ENCODE measurements at places on chromosomes 11 and 22.

GRCh38 chr11:115169251-115169650 lies 335.0 kb downstream of the CADM1 start:
- DNase-seq: no peak

- peak; percentile 87 for DNase-seq
Observed at GRCh38 chr22:38271927-38272372, 860 bp downstream of the TMEM184B start.

DNA sequence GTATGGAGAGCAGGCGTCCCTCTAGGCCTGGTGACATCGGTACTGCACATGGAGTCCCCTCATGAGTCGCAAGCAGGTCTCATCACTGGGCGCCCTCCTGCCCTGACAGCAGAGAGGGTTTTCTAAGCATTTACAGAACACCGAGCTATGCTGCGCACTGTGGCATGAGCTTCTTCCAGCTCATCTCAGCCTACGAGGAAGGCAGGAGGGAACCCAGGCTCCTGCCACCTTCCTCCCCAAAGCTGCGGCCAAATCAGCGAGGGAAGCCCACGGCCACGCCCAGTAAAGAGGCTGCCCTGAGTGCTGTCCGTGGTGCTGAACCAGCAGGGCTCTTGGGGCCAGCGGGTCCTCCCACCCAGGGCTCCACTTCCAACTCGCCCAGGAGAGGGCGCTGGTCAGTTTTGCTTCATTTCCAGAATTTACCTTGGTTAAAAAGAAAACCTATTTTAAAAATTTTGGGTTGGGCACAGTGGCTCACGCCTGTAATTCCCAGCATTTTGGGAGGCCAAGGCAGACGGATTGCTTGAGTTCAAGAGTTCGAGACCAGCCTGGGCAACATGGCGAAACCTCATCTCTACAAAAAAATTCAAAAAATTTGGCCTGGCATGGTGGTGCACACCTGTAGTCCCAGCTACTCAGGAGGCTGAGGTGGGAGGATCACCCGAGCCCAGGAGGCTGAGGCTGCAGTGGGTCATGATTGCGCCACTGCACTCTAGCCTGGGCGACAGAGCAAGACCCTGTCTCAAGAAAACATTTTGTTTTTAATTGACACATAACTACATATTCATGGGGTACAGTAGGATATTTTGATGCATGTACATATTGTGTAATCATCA lies 34.2 kb downstream of the PHF21B start:
- DNase-seq: peak; percentile 14

- DNase-seq: no peak
Observed at GRCh38 chr11:73233211-73233610, 15.1 kb downstream of the P2RY2 start.

DNA sequence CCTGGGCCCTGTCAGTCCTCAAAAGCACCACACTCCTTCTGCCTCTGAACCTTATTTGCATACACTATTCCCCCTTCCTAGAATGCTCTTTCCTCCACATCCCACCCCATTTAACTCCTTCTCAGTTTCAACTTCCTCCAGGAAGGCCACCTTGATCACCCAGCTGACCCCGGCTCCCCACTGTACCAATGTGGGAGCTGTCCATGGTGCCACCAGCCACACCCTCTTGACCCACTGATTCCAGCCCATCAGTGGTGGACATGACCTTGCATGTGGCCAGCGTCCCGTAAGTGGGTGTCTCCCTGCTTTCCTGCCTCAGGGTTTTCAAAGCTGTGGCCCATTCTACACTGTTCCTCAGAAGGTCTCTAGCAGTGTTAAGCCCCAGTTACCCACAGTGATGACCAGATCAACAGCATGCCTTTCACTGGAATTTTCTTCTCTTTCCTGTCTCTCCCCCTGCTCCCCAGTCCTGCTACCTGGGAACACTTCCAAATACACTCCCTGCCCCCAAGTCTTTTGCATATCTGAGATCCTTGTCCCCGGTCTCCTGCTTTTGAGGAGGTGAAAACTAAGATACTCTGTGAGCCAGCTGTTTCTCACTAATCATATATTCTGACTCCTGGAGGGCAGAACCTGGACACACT lies 346.6 kb downstream of the MN1 start:
- no peak for DNase-seq

- no peak for DNase-seq
Observed at GRCh38 chr11:6523253-6523652, 26.2 kb downstream of the DNHD1 start.

GRCh38 chr11:65209711-65210360 lies 28.1 kb downstream of the CAPN1 start:
- DNase-seq: no peak

DNA sequence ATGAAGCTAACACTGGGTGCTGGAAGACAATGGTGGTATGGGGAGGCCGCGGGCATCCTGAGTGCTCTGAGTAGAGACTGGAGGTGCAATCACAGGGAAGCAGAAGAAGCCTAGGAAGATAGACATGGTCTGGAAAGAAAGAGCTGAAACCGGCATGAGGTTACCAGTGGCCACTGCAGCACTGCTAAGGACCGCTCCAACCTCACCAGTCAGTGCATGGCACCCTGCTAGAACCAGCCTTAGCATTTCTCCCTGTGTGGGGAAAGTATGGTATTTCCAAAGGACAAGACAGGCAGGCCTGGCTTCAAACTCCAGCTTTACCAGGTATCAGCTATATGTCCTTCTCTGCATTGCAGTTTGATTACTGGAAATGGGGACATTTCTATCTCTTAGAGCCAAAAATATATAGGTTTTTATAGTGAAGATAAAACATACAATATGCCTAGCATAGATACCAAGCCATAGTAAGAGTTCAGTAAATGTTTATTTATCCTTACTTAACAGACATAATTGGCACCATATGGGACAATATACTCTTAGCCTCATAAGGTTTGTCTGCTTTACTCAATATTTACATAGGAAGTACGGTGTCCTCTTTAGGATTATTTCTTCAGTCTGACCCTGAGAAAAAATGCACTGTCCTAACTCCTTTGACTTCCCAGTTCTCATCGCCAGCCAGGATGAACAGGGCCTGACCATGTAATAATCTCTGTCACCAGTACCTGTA lies 231.1 kb downstream of the TENM4 start:
- DNase-seq: no peak

GRCh38 chr11:77884186-77884828 lies 63.4 kb downstream of the AAMDC start:
- no peak for DNase-seq

GRCh38 chr11:45502226-45502545 lies 163.2 kb downstream of the CHST1 start:
- no peak for DNase-seq

DNA sequence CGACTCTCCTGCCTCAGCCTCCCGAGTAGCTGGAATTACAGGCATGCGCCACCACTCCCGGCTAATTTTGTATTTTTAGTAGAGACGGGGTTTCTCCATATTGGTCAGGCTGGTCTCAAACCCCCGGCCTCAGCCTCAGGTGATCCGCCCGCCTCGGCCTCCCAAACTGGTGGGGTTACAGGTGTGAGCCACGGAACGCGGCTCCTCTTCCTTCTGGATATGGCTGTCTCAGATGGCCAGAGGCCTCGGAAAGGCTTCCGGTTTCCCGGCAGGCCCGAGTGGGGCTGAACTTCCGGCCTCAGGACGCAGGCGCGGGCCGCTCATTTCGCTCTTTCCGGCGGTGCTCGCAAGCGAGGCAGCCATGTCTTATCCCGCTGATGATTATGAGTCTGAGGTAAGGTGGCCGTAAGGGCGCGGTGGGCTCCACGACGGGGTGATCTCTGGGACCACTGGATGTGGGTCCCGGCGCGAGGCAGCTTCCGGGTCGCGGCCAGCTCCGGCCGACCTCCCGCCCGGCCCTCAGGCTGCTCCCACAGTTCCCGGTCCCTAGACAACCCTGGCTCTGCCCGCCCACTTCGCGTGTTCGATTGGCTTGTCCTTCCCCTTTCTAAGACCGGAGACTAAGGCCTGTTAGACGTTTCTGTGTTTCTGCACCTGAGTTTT lies at the start of gene EIF3L:
EIF3L (plus strand) TSS at position 331 of the 663 bp plus-strand sequence; CDS start at position 362, 31 bp downstream.
- peak; percentile 81 for DNase-seq

DNA sequence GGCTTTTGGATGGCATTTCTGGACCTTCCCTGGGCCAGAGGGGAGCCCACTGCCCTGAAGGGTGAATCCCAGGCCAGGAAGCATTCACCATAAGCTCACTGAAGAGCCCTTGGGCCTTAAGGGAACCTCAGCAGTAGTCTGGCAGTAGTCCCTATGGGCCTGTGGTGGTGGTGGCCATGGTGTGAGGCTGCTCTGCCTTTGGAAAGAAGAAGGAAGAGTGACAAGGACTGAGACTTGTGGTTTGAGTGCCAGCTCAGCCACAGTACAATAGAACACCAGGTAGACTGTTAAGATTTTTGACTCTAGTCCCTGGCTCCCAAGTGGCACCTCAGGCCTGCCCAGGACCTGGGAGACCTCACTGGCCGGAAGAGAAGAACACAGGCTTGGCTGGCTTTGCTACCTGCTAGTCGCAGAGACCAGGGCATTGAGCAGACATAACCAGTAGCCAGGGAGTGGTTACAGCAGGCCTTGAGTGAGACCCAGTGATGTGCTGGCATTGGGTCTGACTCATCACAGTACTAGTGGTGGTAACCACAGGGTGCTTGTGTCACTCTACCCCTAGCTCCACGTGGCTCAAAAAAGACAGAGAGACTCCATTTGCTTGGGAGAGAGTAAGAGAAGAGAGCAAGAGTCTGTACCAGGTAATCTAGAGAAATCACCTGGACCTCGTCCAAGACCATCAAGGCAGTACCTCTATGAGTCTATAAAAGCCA lies 259.8 kb upstream of the BLID start:
- no peak for DNase-seq

- DNase-seq: no peak
Observed at GRCh38 chr11:69215784-69216415, 60.2 kb downstream of the SMIM38 start.

GRCh38 chr11:76690736-76691135 lies 20.2 kb upstream of the LRRC32 start:
- DNase-seq: no peak

GRCh38 chr11:130157101-130157500 lies 2.5 kb upstream of the ST14 start:
- DNase-seq: no peak

DNA sequence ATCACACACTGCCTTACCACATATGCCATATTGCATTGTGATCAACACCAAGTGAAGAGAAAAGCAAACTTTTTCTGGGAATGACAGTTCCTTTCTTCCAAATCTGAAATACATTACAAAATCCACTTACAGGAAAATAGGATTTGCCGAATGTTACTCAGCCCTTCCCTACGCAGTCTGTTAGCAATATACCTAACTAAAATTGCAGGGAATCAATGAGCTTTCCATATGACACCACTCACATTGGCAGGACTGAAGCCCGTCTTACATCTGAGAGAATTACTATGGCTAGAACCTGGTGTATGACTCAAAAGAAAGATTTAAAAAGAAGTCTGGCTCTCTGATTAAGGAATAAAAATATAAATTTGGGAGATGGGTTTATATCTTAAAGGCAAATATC lies 136.0 kb downstream of the LRRC4C start:
- DNase-seq: no peak

GRCh38 chr11:17924713-17925112 lies 88.1 kb downstream of the SERGEF start:
- DNase-seq: no peak

- no peak for DNase-seq
Observed at GRCh38 chr11:11451501-11452005, 98.5 kb upstream of the CSNK2A3 start.

GRCh38 chr11:116427903-116428637 lies 344.7 kb downstream of the BUD13 start:
- DNase-seq: peak; percentile 45

DNA sequence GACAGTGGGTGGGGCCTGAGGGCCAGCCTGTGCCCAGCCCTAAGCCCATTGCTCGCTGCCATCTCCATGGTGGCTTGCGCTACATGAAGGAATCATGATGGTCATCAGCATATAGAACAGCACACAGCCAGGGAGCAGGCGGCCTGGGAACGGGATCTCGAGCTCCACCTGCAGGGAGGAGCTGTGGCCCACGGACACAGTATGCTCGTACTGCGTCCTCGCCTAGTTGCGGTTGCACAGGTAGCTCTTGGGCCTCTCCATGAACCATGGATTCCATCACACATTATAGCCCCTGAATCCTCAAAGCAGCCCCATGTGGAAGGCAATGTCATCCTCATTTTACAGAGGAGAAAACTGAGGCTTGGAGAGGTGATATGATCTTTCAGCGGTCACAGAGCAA lies 15.1 kb downstream of the SEC14L4 start:
- DNase-seq: no peak

DNA sequence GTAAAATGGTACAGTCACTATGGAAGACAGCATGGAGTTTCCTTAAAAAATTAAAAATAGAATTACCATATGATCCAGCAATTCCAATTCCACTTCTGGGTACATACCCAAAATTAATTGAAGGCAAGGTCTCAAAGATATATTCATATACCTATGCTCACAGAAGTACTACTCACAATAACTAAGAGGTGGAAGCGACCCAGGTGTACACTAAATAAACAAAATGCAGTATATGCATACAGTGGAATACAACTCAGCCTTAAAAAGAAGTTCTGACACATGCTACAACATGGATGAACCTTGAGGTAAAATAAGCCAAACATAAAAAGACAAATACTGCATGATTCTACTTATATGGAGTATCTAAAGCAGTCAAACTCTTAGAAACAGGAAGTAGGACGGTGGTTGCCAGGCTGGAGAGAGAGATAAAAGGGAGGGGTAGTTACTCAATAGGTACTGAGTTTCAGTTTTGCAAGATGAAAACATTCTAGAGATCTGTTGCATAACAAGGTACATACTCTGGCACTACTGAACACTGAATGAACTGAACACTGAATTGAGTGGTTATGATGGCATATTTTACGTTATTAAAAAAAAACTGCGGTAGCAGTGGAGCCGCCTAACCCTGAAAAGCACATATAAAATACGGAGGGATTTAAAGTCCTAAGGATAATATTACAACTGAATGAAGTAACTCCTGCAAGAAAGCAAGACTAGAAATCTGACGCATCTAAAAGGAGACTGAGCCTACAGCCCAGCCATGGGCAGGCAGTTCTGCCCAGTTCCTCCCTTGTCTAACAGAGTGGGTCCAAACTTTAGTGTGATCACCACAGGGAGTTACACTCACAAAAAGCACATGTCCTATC lies 12.8 kb downstream of the DGCR2 start:
- no peak for DNase-seq

- DNase-seq: no peak
Observed at GRCh38 chr22:39574779-39575551, 4.4 kb downstream of the CACNA1I start.

DNA sequence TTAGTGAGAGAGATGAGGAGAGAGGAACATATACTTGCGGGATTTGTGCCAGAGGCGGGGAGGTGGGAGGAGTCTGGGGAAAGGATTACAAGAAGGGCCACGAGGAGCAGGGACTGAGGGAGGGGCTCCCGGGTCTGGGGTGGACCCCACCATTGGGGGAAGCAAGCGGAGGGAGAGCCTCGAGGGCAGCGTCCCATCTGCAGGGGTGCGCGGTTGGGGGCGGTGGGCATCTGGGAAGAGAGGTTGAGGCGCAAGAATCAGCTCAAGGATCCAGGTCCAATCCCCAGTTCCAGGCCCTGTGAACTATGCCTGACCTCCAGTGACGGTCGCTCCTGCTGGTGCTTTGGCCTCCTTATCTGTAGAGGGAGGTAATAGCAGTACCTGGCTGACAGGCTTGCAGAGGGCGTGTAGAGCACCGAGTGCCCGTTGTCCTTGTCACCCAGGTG lies 38.0 kb downstream of the ADAMTS15 start:
- no peak for DNase-seq

- DNase-seq: no peak
Observed at GRCh38 chr11:75189911-75190310, 39.0 kb downstream of the SLCO2B1 start.

Measured in NCI-H146 (cell line).